ENCODE measurements at places on chromosomes 11 and 22.

GRCh38 chr22:44719586-44720368 lies 17.8 kb downstream of the PRR5 start:
- no peak for DNase-seq

DNA sequence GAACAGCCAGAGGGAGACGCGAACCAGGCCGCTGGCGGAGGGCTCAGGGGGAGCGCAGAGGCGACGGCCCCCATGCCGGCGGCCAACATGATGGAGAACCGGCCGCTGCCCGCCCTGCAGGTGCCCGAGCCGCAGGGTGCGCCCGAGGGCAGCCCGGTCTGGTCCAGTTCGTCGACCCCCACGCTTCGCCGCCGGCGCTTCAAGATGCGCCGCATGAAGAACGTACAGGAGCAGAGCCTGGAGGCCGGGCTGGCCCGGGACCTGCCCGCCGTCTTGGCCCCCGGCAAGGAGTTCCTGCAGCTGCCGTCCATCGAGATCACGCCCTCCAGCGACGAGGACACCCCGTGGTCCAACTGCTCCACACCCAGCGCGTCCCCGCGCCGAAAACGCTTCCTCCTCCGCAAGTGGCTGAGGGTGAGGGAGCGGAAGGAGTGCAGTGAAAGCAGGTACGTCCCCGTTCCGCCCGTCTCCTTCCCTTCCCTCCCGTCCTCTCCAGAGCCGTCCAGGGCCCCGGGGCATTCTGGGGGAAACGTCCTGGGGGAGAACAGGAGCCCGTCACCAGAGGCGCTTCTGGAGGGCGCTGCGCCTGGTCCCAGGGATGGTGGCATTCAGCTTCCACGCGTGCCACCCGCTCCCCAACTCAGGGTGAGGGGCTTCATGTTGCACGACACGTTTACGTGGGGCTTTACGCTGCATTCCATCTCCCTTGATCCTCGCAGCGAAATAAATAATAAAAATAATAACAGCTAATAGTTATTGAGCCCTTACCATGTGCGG lies 840 bp downstream of the GRAMD1B start:
- no peak for DNase-seq

DNA sequence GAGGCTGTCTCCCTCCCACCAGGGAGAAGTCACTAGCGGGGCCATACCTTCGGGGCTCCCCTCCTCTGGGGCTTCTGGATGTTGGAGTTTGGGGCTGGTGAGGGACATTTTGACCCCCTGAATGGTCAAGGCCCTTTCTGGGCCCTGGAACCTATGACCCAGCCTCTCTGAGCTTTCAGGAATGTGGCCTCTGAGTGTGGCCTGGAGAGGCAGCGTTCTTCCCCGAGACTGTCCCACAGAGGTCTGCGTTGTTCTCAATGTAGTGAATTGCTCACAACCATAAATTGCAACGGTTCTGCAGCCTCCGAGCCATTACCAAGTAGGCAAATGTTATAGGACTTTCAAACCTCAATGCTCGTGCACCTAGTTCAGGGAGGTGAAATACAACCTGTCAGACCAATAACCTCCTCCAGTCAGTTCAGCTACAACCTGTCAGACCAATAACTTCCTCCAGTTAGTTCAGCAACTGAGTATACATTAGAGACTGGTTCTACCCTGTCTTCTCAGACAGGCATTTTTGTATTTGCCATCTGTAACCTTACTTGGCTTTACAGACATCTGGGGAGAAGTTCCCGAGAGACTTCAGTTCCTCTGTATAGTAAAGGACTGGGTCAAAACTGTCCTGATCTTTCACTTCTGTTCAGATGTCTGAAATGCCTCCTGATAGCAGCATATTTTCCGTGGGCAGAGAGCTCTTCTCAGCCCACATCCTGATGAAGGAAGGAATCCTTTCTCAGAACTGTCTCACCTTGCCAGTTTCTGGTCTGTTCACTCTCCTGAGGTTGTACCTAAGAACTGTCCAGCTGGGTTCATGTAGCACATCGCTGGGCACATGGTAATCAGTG lies 34.2 kb downstream of the MICAL2 start:
- no peak for DNase-seq

GRCh38 chr11:85742348-85742747 lies 56.4 kb upstream of the CCDC89 start:
- DNase-seq: no peak

- DNase-seq: no peak
Observed at GRCh38 chr11:94708642-94709041, 59.5 kb upstream of the AMOTL1 start.

DNA sequence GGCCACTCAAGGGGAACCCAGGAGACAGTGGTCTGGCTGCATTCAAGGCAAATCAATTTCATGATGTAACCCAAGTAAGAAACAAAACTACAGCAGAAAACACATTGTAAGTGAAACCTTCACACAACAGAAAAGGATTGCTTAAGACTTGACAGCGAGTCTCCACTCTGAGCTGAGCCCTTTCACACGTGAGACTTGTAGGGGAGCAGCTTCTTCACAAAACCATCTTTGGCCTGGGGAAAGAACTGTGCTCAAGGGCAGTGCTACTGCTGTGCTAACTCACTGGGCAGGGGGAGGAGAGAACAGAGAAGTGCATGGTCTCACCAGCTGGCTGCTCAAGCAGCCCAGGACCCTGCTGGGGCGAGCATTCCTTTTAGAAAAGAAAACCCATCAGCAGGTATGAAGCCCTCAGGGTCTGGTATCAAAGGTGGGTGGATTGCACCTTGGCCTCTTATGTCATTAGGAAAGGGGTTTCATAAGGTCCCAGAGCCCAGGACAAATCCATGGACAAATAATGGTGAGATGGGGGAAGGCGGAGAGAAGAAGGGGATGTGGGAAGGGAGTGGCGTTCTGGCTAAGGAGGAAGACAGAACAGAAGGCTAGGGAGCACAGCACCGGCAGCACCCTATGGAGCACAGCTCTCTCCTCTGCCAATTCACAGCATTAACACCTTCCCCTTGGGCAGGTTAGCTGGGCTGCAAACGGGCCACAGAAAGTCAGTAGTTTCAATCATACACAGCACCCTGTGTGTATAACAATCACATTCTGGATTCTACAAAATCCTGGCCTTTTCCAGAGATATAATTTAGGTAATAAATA lies 20.6 kb upstream of the RAPSN start:
- no peak for DNase-seq

DNA sequence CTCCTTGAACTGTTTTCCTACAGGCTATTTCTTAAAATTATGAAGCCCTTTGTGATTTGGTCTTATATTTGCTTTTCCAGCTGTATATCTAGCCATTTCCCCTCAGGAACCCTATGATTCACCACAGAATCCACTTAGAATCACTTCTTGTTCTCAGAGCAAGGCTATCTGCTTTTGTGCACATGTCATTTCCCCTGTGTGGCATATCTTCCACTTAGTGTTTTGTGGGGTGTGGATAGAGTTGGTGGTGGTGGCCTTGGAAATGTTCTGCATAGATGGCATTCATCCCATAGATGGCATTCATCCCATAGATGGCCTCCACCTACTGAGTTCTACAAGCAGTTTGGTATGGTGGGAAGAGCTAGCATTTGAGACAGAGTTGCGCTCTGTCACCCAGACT lies 44.7 kb downstream of the SWAP70 start:
- no peak for DNase-seq

- DNase-seq: no peak
Observed at GRCh38 chr11:17581732-17582053, 34.6 kb downstream of the OTOG start.

GRCh38 chr11:124644426-124645280 lies 22.0 kb downstream of the TBRG1 start:
- DNase-seq: no peak

DNA sequence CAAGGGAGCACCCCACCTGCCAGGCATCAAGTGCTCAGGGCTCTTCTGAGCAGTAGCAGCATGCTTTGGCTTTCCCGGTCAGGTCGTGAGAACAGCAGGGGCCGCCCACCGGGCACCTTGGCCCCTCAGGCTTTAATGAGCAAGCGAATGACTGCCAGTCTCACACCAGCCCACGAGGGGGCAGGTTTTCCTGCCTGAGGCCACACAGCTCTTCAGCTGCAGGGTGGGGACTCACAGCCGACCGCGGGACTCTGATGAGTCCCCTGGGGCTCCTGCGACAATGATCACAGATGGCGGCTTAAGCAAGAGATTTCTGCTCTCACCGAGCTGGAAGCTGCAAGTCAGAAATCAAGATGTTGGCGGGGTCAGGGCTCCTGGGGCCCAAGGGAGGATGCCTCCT lies 14.3 kb upstream of the FGF19 start:
- DNase-seq: no peak

GRCh38 chr11:16611401-16611921 lies 127.0 kb upstream of the C11orf58 start:
- DNase-seq: no peak

DNA sequence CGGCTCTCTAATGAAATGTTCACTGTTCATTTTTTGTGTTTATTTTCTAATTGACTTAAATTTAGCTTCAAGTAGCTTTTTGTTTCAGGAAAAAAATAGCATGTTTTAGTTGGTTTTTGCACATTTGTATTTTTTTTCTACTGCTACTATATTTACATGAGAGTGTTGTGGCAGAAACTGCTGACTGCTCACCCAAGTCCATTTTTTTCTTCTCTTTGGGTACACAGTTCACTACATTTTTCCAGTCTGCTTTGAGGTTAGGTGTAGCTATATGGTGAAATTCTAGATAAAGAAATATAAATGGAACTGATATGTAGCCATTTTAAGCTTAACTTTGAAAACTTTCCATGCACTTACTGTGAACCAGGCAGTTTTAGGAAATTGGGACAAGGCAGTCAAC lies 216.7 kb upstream of the C11orf87 start:
- no peak for DNase-seq

GRCh38 chr22:35409783-35410662 lies 10.1 kb downstream of the MCM5 start:
- DNase-seq: no peak

DNA sequence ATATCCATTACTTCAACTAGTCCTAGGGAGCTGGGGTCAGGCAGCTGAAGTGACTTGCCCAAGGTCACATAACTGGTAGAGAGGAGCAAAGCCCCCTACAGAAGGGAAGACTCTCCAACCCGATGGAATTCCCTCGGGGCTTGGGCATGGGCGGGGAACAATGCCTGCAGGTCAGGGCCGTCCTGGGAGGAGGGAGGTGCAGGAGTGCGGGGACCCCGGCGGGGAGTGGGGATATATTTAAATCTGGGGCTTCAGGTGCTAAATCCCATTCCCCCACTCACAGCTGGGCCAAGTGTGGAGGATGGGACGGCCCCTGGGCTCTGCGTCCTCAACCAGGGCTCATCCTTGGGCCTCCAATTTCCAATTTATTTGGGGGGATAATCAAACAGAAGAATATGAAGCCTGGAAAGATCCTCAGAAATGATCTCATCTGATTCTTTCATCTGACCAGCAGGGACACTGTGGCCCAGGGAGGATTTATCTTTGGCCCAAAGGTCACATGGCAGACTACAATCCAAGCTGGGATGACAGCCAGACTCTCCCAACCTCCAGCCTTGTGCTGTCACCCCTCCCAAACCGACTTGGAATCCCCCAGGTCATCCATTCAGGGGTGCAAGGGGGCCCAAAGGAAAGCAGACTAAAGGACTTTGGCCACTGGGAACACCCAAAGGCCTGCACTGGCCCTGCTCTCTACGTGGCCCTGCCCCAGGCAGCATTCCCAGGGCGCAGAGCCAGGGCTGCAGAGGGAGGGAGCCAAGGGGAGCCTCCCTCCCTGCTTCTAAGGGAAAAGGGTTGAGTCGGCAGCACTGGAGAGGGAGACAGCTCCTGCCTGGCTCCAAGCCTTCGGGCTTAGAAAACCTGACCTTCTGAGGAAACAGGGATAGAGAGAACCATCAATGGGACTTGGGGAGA lies 8.7 kb upstream of the C1QTNF6 start:
- DNase-seq: no peak

- no peak for DNase-seq
Observed at GRCh38 chr11:74035264-74035663, 26.4 kb upstream of the UCP3 start.

- no peak for DNase-seq
Observed at GRCh38 chr11:110092111-110092514, 1.1 kb upstream of the ZC3H12C start.

DNA sequence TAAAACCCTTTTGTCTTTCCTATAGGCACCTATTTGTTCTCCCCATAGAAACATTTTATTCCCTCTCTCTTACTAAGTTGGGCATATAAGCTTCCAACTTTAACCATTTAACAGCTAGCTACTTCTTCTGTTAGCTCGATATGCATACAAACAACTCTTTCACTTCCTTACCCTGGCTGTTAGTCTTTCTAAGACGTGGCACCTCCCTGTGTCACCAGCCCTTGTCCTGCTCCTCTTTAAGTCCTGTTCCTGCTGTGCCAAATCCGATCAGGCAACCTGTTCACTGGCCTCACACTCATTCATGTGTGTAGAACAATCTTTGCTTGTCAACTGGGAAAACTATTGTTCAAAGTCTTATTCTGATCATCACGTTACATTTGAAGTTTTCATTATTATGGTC lies 1376.1 kb upstream of the TENM4 start:
- no peak for DNase-seq

DNA sequence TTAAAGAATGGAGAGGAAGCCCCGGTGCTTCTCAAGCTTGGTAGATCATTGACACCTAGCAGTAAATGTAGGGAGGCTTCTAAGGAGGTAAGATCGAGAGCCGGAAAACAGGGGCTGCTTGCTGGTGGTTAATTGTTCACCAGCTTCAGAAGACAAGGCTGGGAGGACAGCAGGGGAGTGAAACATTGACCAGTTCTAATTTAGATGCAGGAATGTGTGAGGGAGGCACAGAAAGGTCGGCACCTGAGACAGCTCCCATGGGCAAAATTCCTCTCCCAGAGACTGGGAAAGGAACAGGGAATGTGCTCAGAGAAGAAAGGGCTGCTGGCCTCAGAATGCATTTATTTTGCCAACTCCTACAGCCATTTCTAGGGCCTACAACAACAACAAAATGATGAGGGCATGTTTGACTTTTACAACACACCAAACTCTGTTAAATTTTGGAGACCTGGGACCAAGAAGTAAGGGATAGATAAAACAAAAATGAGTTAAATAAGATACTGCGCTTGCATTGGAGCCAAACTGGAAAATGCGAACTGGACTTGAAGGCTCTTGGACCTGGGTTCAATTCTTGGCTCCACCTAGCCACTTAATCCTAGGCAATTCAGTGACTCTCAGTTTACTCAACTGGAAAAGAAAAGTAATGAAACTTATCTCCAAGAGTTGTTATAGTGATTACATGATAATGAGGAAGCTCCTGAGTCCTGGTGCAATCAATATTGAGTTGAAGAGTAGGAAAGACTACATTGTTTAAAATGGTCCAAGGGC lies 31.0 kb downstream of the FZD4 start:
- no peak for DNase-seq

DNA sequence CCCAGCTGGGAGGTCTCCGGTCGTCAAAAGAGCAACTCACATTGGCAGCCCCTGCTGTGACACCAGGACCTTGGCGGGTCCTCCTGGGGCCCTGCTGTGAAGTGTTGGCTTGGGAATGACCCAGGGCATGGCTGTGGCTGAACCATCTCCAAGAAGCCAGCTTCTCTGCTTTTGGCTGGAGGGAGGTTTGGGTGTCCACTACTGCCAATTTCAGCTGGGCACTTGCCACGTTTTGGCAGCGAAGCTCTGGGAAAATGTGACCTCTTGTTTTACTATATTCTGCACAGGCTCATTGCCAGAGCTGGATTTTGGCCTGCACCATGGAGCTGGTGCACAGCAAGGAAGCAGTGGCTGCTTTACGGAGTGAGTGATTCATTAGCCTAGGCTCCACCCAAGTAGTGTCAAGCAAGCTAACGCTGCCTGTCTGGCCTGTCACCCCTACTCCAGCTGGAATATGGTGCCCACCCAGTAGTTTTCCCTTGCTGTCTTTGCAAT lies 24.3 kb upstream of the SMCO4 start:
- DNase-seq: no peak

- no peak for DNase-seq
Observed at GRCh38 chr11:43547430-43547831, 133.1 kb upstream of the HSD17B12 start.
